Lower leg skin (tissue), 4 donors: ENCODE measurements at places on chromosomes 12 and 14.

DNA sequence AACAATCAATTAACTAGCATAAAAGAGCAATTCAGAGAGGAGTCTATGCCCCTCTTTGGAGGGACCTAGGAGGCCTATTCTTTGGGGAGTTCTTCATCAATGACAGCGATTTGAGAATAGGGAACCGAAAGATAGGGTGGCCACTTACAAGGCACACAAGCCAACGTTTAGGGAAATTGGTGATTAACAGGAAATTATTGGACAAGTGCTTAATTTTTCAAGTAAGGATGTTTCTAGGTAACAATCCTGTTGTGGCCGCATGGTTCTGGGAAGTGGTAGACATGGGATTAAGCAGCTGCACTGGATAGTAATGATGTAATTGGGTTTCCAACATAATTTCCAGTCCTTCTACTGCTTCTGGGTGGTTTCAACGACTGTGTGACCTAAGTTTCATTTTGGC, 83.2 kb downstream of the HMGA2 start:
- DNase-seq, result no peak

GRCh38 chr12:131194166-131194565, 240.5 kb downstream of the ADGRD1 start:
- DNase-seq, result peak; percentile 29

DNA sequence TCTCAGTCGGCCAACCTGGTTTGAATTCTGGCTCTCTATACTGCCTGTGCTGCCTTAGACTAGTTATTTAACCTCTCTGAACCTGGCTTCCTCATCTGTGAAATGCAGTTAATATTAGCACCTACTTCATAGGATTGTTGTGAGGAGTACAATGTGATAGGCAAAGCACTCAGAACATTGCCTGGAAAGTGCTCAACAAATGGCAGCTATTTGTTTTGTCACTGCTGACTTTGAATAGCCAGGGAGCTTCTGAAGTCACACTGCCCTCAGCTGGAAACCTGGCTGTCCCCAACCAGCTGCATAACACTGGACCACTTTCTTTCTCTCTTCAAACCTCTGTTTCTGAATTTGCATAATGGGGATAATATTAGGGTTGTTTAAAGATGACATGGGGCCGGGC, 9.6 kb downstream of the TMEM30B start:
- peak; percentile 43 for DNase-seq

GRCh38 chr14:23078692-23079116, 16.2 kb downstream of the ACIN1 start:
- DNase-seq, result peak; percentile 91

DNA sequence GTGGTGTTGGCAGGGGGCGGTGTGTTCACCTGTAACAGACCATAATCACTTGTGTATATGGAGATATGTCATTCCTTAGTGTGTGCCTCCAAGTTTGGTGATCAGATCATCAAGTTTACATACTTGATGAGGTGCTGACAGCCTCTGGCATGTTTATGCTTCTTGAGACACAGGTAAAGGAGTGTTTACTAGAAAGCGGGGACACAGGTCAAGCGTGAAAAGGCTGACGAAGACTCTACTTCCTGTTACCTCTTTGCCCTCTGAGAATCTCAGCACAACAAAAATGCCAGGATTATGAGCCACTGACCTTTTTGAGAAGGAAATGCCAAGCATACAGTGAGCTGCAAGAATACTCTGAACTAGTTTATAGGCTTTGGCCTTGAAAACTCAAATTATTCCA, 29.6 kb downstream of the PRDM4 start:
- DNase-seq, result no peak

GRCh38 chr12:53173085-53173715, 7.3 kb upstream of the ZNF740 start:
- no peak for DNase-seq

DNA sequence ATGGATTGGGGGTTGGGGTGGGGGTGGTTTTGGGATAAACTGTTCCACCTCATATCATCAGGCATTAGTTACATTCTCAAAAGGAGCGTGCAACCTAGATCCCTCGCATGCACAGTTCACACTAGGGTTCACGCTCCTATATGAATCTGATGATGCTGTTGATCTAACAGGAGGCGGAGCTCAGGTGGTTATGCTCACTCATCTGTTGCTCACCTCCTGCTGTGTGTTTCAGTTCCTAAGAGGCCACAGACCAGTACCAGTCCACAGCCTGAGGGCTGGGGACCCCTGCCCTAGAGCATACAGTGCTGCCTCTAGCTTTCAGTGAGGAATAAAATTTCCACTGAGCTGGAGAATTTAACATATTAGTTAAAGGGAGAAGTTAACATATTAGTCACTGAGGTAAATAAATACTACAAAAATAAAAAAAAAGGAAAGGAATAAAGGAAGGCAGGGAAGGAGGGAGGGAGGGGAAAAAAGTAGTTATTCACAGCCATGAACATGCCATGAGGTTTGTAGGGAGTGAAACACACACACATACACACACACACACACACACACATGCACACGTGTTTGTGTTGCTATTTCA, 612.7 kb upstream of the TBX3 start:
- DNase-seq, result no peak

DNA sequence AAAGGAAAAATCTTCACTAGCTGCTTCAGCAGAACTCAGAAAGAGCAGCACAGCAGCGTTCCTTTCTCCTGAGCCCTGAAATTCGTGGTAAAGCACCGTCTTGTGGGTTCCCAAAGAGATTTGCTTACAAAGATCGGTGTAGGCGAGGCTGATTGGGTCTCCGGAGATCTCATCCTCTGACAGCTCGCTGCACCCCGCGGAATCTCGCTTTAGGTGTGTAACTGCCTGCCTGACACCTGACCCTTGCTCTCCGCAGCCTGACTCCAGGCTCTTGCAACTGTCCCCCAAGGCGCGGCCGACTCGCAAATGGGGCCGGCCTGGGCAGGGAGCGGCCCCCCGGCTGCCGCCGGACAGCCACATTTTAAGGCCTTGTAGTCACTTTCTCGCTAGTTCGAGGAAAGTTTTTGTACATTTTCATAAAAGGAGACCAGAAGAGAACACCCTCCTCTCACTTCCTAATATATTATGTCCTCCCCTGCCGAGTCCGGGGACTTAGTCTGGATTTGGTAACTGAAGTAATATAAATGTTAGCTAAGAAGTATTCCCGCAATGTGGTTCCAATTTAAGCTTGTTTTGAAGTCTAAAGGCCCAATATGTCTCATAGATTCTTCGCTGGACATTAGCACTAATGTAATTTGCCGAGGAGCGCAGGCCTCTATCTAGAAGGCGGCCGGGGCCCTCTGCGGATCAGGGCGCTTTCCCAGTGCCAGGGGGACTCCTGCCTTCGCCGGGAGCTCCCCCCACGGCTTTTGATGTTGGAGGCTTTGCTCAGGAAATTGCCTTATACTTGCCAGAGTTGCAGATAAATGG, 177.3 kb upstream of the CDKN3 start:
- no peak for DNase-seq

DNA sequence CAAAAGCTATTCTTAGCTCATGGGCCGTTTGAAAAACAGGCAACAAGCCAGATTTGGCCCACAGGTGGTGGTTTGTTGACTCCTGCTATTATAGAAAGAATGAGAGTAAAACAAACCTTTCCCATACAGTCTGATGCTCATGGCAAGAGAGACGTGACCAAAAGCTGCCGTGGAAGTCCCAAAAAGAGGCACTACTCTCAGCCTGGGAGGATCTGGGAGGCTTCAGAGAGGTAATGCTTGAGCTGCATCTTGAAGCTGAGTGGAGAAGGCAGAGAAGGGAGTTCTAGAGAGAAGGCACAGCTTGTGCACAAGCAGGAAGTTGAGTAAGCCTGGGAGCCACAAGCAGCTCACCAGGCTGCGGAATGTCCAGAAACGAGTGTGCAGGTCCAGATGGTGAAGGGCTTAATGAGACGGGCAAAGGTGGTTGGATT, 9.6 kb downstream of the PLXNC1 start:
- DNase-seq, result no peak

DNA sequence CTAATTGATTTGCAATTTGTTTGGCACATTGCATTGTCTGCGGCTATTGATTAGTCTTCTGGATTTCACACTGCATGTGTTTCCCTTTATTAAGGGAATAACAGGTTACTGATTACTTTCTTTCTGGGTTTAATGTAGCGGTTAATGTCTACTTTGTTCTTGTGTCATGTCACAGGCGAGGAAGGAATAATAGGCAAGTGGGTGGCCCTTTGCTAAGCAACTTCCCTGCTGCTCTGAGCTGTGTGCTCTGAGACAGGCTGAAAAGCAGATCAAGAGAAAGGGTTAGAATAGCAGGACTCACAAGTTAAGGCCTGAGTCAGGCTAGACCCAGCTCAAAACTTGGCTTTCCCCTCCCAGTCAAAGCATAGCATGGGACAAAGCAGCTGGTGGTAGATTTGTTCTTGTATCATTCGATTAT, 77.2 kb downstream of the NKX2-1 start:
- DNase-seq, result no peak

- DNase-seq, result no peak
Measured at GRCh38 chr14:96987086-96987474, 189.9 kb downstream of the VRK1 start.

DNA sequence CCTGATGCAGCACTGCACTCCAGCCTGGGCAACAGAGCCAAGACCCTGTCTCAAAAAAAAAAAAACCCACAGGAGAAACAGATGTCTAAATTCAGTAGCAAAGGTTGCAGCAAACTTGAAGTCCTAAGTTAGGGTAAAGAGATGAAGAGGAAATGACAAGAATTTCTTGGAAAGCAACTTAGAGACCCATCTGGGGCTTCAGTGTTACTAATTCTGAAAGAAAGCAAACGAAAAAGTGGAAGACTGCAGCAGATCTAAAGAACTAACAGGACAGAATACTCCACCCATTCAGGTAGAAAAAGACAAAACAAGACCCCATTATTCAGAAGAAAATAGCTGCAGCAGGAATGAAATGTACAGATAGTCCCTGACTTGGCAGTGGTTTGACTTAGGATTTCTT, 31.9 kb downstream of the RESF1 start:
- no peak for DNase-seq

- no peak for DNase-seq
Measured at GRCh38 chr14:64520699-64521098, 16.1 kb downstream of the ZBTB1 start.

GRCh38 chr14:91396959-91397815, 20.4 kb downstream of the CCDC88C start:
- DNase-seq, result no peak

DNA sequence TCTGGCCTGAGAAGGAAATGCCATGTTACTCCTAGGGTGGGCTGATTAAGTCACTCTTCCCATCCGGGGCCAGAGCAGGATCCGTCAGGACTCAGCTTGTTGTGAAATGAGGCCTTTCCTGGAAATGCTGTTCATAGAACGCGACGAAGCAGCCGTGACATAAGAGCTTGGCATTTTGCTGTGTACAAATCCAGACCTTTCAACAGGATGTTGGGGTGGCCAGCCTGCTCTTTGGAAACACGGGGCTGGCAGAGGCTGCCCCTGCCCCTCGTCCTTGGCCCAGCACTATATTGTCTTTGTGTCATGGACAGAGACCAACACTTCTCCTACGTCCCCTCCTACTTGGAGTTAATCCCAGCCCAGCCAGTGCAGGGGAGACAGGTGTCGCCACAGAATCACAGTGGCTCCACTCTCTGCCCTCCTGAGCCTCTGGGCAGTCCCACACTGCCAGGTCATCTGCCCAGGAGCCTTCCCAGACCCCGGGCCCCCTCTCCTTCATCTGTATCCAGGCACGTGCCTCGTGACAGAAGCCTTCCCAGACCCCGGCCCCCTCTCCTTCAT, 18.6 kb upstream of the EIF5 start:
- no peak for DNase-seq

DNA sequence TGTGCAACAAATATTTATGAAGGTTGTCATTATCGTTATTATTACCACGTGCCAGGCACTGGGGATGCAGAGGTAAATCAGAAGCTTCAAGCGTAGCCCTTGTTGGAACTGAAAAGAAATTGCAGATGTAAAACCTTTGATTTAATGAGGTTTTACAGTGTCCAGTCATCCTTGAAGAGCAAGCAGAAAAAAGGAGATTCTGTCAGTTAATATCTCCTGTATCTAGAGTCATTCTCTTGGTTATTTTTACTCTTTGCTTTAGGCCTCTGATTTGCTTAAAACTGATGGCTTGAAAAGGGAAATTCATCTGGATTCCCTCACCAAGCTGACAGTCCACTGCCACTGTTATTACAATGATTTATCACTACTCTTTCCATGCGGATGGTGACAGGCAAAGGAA, 179.3 kb downstream of the GALC start:
- no peak for DNase-seq

DNA sequence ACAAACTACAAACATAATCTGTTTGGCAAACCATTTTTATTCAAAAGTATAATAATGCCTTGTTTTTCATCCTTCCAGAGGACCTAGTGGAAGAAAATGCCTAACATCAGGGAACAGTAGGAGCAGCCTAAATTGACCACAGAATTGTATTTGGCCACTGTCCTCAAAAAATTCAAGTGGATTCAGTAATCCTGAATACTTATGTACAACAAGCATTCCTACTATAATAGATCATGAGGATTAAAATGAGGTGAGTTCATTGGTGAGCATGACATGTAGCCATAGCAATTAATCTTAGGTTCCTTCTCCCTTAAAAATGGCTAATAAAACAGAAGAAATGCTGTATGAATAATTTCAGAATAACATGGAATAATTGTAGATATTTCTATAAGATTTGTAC, 209.3 kb downstream of the DAD1 start:
- no peak for DNase-seq

GRCh38 chr12:104684884-104685283, 228.1 kb downstream of the CHST11 start:
- DNase-seq, result no peak

DNA sequence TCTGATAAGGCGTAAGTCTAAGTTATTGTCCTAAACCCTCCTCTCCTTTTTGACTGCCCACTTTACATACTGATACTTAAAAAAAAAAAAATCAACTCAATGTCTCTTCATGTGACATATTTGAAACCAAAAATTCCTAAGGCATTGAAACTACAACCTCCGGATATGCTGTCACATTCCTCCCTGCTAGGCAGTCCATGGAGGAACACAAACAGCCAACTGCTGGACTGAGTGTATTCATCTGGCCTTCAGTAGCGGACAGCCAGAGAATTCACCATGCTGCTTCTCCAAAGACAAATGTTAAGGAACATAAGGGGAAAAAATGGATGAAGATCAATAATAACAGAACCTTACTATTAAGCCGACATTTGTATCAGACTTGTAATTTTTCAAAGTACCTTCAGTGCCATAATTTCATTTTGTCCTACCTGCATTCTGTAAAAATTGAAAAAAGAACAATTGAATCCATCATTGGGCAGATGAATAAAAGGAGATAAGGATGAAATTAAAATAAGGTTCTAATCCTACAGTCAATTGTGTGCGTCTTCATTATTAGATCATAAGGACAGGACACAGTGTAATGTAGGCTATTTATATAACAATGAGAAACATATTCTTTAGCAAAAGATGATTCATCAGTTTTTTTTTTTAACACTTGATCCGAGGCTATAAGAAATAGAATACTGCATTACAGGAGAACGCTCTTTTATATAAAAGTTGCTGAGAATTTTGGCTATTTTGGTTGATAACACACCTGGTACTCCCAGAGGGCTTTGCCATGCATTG, 12.2 kb downstream of the RERG start:
- DNase-seq, result no peak

GRCh38 chr12:13367973-13368372, 171.4 kb downstream of the EMP1 start:
- DNase-seq, result no peak

GRCh38 chr12:4296751-4297150, 23.2 kb downstream of the CCND2 start:
- DNase-seq, result no peak
